ENCODE measurements at places on chromosomes 4 and X.
A peak's percentile ranks its signal among the peaks of the same experiment; 100 is the strongest.

DNA sequence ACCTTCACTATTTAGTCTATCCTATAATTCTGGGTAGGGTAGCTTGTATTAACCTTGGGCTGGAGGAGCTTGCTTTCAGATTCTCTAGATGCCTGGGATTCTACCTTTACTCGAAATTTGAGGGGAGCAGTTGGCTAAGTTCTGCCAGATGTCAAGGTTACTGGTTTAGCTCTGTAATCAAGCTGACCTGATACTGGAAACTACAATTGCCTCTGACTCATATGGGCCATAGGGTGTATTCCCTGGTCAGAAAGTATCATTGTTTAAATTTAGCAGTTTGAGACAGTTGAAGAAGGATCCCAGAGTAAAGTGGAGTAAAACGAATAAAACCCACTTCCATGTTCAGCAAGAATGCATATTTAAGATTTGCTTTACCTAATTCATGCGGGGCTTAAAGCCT, 337.6 kb downstream of the SPIN4 start:
- DNase-seq, result no peak

- DNase-seq, result peak; percentile 46
These were observed at the start of gene ZNF518B for GRCh38 chr4:10457255-10457801. Gene ZNF518B, minus strand, starts transcription at chr4:10457426. Its CDS starts 11,098 bp downstream, at chr4:10446328.

- no peak for DNase-seq
These were observed 3.2 kb downstream of the CASP3 start for GRCh38 chr4:184645904-184646610.

DNA sequence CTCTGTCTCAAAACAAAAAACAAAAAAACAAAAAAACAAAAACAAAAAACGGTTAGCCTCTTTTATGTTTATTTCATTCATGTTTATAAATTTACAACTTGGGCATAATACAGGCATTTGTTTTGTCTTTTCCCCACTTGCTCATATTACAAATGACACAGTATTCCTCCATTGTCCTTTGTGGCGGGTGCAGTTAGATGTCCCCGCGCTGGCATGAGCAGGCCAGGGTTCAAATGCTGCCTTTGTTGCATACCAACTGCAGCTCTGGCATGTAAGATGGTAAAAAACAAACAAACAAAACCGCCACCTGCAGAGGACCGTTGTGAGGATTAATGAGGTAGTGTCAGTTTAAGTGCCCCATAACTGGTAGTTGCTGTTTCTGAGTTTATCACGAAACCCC, 16.1 kb upstream of the HPF1 start:
- no peak for DNase-seq

DNA sequence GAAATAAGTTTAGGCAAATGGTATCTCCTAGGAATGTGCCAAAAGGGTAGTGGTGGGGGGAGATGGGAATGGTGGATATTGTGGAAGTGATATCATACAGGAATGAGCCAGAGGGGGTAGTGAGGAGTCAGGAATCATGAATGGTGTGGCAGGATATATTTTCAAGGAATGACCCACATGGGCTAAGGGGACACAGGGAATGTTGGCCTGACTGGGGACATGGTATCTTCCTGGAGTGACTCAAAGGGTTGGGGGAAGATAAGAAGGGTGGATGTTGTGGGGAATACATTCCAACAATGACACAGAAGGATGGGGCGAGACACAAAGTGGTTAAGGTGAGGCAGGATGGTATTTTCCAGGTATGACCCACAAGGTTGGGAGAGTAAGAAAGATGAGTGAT, 60.6 kb downstream of the MAOA start:
- DNase-seq, result no peak

DNA sequence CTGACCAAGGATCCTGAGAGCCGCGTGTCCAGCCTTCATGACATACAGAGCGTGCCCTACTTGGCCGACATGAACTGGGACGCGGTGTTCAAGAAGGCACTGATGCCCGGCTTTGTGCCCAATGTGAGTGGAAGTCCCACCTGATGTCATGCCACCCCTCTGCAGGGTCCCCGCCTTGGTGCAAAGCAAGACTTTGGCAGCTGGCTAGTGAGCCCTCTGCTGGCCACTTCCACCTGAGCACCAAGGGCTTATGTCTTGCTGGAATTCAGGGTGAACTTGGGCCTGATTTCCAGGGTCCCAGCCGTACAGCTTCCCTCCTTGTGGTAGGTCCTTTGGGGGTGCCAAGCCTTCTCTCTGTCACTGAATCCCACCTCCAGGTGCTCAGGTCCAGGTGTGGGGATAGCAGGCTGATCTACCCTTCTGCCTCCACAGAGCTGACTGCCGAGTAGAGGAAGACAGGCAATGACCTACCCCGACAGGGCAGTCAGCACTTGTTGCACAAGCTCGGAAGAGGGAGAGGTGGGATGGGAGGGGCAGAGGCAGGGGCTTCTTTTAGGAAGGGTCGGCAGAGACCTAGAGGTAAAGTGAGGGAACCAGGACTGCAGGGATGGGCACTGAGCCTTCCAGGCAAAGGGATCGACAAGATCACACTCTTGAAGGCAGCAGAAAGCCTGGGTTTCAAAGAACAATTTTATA, 248.1 kb downstream of the EVC2 start:
- no peak for DNase-seq

- DNase-seq, result no peak
These were observed 12.4 kb downstream of the CASP6 start for GRCh38 chr4:109690690-109691410.

GRCh38 chrX:70470850-70471289, 26.2 kb downstream of the DLG3 start:
- DNase-seq, result no peak

DNA sequence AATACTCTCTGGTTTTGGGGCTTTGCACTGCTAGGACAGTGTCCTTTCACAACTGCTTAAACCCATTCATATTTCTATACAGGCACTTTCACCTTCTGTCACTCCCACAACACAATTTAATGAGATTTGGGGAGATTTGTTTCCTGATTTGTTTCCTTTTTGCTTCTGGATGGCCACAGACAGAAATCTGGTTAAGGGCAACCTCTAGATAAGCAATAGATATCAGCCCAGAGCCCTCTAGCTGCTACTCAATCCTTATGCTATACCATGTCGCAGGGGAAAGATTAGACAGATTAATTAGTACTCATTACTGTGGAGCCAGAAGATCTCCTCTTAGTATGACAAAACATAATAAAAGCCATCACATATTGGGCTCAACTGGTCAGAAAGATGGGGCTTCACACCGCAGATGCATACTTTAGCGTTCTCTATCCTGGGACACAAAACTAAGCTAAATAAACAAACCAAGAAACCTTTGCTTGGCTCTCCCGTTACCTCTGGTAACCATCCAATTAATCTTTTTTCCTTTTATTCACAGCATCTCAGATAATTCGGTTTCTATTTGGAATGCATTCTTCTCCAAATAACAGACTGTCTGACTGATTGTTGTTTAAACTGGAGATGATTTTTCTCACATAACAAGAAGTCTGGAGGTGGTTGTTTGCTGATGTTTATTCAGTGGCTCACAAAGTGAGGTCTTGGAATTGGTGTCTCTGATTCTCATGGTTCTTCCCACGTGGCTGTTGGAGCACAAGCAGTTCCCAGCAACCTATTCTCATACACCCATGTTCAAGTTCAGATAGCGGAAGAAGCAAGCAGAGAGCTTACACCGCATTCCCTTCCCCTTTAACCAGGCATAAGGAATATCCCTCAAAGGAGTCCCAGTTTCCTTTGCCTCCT, 41.0 kb upstream of the ZNF330 start:
- no peak for DNase-seq

- DNase-seq, result no peak
These were observed 200.6 kb downstream of the MAPK10 start for GRCh38 chr4:86159216-86159615.

DNA sequence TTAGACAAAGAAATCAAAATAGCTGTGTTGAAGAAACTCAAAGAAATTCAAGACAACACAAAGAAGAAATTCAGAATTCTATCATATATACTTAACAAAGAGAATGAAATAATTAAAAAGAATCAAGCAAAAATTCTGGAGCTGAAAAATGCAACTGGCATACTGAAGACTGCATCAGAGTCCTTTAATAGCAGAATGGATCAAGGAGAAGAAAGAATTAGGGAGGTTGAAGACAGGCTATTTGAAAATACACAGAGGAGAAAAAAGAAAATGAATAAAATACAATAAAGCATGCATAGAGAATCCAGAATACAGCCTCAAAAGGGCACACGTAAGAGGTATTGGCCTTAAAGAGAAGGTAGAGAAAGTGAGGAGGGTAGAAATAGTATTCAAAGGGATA, 179.5 kb upstream of the SPIN4 start:
- no peak for DNase-seq

DNA sequence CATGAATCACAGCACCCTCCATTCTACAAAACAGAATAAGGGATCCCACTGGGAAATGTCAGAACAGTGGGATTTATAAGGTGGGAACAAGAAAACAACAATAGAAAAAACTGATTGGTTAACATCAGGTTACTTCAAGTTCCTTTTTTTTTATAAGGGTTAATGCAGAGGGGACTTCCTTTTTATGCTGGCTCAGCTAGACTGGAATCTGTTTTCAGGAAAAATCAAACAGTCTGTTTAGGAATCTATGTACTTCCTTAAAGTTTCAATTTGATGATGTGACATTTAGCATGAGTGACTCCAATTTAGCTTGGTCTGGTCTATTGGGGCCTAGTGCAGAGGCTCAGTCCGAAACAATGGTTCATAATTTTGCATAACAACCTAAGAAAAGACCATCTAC, 192.9 kb downstream of the ADGRA3 start:
- no peak for DNase-seq

GRCh38 chr4:76952071-76952470, 2.5 kb downstream of the SEPTIN11 start:
- no peak for DNase-seq

DNA sequence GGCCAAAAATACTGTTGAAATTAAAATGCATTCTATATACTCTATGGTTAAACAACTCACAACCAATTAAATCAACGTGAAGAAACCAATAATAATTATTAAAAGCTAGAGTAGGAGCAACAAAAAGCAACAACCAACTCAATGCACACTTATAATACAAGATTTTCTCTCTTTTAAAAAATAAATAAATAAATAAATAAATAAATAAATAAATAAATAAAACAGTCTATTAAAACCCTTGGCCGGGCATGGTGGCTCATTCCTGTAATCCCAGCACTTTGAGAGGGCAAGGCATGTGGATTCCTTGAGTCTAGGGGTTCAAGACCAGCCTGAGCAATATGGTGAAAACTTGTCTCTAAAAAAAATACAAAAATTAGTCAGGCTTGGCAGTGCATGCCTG, 62.7 kb downstream of the ENOX2 start:
- no peak for DNase-seq

GRCh38 chr4:182684796-182685195, 232.4 kb downstream of the DCTD start:
- no peak for DNase-seq

- peak; percentile 12 for DNase-seq
These were observed 266.8 kb downstream of the C4orf33 start for GRCh38 chr4:129362691-129363274.

DNA sequence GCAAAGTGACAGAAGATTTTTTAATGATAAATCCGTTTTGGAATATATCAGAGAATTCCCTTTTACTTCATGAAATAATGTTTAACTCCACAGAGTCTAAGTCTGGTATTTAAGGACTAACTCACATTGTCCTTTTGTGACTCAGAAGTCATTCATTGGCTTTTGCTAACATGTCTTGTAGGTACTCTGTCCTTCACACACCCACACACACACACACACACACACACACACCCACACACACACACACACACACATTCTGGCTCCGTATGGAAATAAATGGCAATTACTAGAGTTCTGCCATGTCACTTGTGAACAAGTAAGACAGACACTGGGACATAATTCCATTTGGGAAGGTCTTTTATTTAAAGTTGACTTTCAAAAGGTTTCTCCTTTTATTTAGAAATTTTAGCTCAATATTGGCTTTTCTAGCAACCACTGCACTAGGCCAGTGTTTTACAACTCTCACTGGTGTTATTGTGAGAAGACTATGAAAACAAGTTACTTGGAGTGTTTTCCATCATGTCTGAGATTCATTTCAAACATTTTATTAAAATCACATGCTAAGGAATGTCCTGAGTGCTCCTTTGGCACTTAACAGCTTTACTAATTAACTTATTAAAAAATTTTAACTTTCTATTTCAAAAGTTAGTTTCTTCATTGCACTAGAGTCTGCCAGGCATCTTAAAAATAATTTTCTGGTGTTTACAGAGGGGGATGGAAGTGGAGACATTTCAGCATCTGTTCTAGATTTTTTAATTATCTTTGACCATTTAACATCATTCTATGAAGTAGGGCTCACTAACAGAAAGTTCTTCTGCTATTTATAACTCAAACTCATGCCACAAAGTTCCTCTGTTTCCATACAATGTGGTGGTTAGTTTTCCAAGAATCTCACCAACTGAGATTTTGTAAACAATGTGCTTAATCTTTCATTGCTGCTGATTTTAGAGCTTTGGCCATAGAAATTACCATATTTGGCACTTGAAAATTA, 240.3 kb upstream of the GPC4 start:
- DNase-seq, result no peak

DNA sequence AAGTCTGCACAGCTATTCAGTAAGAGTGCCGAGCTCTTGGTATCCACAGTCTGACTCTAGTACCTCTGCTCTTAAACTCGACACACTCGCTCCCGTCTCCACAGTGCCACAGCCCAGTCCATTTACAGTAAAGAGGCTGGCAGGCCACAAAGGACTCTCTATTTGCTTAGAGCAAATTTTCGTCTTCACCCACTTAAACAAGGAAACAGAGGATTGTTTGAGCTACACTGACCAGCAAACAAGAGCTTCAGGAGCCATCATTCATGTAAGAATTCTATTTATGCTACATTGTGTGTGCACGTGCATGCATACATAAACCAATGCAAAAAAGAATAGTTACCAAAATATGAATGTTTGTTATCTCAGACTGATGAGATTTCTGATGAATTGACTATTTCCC, 290.2 kb downstream of the USP46 start:
- DNase-seq, result no peak

DNA sequence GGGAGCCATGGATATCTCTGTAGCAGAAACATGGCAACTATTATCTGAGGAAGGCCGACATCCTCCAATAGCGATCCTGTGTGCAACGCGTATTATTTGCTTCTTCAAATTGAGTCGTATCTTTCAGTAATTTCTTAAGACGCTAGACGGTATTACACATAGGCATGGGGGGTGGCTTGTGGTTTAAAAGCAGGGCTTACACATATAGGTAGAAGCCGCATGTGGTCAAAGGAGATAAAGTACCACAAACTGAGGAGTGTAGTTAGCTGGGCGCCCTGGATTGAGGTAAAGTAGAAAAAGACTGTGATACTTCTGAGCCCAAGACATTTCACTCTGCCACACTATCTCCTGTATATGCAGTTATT, 94.6 kb downstream of the SORBS2 start:
- no peak for DNase-seq

- no peak for DNase-seq
These were observed 1512.0 kb downstream of the ARAP2 start for GRCh38 chr4:34732176-34732950.

DNA sequence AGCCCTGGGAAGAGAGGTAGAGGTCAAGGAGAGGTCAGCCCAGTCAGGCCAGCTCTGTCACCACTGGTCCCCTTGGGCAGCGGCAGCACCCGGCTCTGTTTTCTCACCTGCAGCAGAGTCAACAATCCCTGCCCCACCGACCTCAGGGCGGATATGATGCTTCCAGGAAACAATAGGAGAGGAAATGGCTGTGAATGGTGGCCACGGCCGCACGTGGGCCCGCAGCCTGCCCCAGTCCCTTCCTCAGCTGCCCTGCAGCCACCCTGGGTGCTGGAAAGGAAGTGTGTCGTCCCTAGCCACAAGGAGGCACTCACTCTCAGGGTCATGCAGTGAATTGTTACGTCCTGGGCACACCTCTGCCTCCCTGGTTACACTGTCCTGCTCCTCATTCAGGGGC, 92.5 kb upstream of the ENPP6 start:
- DNase-seq, result no peak

Data from stimulated activated CD4-positive, alpha-beta T cell treated with anti-CD3 and anti-CD28 coated beads, TNF-alpha, amount 100 ng/mL, for 48 hours (primary cell).